ENCODE measurements at places on chromosomes 3 and 15.

DNA sequence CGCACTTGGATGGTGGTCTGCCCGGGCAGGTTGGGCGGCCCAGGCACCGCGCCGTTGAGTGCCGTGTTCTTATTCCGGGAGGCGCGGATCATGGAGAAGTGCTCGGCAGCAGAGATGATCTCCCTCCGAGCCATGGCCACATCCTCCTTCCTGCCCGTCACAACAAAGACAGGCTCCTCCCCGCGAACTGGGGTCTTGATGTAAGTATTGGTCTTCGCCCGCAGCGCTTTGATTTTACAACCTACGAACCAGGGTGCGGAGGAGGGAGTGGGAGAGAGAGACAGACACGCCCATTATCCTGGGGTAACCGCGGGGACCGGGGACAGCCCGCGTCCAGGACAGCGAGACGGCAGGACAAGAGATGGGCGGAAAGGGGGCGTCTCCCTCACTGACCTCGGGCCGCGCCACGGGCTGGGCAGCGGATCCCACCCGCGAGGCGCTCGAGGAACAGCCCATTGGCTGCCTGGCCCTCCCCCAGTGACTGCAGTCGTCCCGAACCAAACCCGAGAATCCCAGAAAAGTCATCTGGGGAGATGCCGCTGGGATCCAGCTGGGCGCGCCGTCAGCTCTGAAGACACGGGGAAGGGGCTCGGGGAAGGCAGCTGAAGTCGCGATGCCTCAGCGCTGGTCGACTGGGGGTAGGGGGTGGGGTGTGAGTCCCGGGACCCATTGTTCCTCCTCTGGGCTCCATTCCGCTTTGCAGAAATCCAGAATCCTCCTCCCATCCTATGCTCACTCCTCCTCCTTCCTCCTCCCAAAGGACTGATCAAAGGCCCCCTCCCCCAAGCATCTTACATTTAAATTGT is 1.2 kb downstream of the MEX3B start:
- DNase-seq = peak; percentile 57

GRCh38 chr3:112685420-112685819 is 44.5 kb upstream of the CCDC80 start:
- no peak for DNase-seq

- peak; percentile 23 for DNase-seq
Measured at GRCh38 chr3:159260049-159260662, 458.3 kb downstream of the MFSD1 start.

- DNase-seq = no peak
Measured at GRCh38 chr3:112672716-112673541, 32.0 kb upstream of the CCDC80 start.

DNA sequence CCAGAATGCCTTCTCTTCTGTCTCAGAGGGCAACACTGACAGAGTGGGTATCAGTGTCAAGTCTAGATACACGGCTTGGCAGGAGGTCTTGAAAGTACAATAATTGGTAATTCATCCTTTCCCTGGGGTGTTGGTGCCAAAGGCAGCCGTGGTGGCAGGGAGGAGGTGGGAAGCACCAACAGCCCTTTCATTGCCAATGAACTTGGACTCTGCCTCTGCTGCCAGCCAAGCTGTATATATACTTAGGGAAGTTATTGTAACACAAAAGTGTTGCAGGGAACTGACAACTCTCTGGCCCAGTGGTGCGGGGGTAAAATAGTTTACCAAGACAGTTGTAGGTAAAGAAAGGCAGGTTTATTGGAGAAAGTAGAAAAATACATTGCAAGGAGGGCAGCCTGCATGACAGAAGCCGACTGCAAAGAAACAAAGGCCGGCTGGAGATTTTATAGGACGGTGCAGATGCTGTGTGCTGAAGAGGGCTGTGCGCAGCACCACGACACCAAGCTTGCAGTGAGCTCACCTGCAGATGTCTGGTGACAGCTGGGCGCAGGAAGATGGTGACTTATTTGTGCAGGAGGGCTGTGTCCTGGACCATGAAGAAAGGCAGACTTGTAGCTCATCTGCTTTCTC is 4.0 kb upstream of the FAM3D start:
- DNase-seq = no peak

- DNase-seq = no peak
Measured at GRCh38 chr15:75090388-75090734, 67.0 kb downstream of the PPCDC start.

- DNase-seq = no peak
Measured at GRCh38 chr3:168678730-168679129, 583.0 kb upstream of the GOLIM4 start.

DNA sequence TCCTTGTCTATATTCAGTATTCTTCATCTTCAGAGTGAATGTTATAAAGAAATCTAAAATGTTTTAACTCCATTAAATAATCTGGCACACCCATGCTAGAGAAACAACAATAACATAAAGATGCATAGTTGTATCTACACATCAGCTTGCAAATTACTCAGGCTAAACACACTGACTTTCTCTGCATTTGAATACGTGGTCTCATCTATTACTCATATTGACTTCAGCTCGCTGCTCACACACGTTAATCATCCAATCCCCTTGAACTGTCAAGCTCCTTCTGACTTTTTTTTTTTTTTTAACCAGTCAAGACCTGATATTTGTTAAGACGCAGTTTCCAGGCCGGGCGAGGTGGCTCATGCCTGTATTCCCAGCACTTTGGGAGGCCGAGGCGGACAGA is 1137.3 kb upstream of the CADM2 start:
- DNase-seq = no peak

DNA sequence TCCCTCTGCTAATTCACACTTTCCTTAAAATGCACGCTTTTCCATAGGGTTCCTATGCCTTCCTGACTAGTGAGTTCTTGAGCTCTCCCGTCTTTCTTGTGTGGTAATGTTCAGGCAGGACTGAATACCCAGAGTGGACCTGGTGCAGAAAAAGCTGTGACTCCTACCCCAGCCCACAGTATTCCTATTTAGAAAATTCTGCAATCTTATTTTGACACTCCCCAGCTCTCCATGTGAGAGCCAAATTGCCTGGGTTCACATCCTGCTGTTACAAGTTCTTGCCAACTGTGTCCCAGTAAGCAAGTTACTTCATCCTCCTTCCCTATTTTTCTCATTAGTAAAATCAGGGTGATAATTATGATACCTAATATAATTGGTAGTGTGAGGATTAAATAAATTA is 290.8 kb upstream of the SLCO3A1 start:
- DNase-seq = no peak

DNA sequence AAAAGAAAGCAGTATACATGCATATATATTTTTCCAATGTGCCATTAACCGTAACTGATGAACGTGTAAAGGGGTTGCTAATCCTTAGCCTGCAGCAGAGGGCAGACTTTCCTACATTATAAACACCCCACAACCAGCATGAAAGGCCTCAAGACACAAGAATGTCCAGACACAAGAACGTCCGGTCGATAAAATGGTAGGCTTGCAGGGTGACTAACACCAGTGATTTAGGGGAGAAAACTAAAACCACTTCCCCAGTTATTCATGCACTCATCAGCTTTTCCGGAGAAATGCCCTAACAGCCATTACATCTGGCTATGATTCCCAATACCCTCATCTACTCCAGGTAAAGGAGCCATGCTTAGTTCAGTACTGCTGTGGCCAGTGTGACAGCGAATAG is 57.4 kb downstream of the LRTM1 start:
- peak; percentile 20 for DNase-seq

GRCh38 chr3:29335438-29335837 is 54.6 kb downstream of the RBMS3 start:
- peak; percentile 1 for DNase-seq

DNA sequence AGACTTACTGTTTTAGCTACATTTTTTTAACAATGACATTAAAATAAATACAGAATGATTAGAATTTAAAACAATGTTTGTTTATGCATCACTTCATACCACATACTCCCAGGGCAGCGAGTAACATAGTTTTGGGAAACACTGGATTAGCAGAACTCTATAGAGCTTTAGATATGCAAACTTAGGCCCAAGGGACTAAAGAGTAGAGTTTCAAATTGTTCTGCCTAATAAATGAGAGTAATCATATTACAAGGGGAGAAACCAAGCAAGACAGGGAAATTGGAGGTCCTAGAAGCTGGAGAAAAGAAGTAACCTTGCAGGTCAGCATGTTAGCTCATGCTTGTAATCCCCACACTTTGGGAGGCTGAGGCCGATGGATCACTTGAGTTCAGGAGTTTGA is 3.6 kb upstream of the DAZL start:
- no peak for DNase-seq

GRCh38 chr3:15476378-15476777 is 45.1 kb downstream of the COLQ start:
- DNase-seq = no peak

DNA sequence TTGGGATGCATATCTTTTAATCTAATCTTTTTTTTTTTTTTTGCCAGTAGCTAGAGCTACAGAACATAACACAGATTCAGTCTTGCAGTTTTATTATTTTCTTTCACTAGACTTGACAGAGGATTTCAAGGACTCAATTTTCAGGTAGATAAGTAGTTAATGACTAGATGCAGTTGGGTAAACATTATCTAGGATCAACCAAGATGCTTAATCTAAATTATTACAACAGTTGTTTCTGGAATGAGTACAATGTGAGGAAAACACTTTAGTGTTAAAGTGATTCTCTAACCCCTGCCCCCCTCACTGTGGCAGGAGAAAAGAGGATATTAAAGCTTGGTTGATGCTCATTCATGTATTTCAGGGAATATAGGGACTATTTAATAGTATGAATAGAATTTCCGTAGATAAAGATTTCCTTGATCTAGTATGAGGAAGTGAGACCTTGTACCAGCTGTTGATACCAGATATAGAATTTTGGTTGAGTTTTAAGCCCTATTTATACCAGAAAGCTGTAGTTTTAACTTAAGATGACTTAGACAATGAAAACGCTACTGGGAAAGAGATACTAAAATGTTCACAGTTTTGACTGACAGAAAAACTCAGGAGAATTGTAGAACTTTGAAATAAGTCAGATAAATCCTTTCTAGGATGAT is 389.0 kb upstream of the C2CD4B start:
- no peak for DNase-seq

DNA sequence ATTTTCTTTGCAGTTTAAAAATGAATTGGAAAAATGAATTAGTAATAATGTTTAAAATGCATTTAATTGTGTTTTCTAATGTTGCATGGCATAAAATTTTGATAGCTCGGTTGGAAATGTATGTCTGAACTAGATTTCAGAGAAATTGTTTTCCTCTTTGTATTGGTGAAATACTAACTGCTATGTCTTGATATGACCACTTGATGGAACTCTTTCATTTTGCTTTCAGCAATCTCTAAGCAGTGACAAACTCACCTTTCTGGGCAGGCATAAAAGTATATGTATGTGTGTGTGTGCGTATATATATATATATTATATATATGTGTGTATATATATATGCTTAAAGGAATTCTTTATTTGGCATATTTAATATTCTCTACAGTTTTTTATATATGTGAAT is 239.3 kb upstream of the ZNF717 start:
- DNase-seq = no peak

DNA sequence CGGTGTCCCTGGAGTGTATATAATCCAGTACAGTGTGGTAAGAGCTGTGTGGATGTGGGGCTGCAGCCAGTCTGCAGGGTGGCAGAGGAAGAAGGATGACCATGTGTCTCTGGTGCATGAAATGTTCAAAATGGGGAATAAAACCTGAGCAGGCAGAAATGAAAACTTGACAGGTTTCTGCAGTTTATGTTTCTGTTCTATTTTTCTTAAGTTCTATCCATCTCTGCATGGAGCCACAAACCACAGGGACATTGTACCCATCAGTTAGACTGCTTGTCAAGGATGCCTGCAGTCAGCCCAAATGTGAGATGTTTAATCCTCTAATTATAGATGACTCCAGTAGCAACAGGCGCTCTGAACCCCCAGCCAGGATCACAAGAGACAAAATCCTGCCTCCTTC is 216.7 kb downstream of the IL20RB start:
- no peak for DNase-seq

DNA sequence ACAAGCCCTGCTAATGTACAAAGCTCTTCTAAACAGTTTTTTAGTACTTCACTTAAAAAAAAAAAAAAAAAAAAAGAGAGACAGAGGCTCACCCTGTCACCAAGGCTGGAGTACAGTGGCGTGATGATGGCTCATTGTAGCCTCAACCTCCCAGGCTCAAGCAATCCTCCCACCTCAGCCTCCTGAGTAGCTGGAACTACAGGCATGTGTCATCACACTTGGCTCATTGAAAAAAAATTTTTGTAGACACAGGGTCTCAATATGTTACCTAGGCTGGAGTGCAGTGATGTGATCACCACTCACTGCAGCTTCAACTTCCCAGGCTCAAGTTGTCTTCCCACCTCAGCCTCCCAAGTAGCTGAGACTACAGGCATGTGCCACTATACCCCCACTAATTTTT is 47.6 kb upstream of the HEG1 start:
- DNase-seq = no peak

- no peak for DNase-seq
Measured at GRCh38 chr15:60704129-60704528, 225.2 kb upstream of the ICE2 start.

DNA sequence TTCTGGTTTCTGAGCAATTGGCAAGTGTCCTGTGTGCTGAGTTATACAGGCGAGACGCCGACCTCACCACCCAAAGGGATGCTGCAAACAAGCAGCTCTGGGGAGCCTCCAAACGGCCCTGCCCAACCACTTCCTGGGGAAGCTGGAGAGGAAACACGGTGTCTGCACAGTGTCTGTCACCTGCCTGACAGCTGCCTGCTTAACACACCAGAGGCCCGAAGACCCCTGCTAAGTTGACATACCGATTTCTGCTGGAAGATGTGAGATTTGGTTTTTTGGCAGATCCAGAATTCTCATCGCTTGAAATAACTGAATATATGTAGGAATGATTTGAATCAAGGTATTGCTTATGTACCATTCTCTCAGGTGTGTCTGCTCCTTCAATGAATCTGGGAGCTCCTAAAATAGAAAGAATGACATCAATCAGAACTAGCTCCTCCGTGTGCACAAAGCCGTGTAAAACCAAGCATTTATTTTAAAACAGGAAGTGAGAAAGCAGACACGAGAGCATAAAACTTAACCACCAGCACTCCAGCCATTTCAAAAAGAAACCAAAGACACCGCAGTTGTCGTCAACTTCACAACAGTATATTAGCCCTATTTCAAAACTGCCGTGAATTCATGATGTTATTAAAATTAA is 27.2 kb downstream of the LRRC2 start:
- DNase-seq = no peak

DNA sequence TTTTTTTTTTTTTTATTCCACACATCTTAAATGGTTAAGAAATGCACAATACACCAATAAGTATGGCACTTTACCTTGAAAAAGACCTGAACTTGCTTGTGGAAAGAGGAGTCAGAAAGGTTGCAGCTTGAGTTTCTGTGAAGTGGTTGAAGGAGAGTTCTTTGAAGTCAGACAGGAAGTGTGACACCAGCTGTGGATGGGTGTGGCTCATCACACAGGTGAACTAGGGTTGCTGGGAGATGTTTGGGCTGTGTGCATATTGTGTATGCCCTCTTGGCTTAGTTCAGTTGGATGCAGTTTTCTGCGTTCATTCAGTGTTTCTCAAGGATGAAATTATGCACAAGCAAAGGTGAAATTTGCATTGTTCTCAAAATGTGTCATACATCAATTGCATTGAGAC is 6.3 kb downstream of the AEN start:
- no peak for DNase-seq

GRCh38 chr3:195544634-195545033 is 1.5 kb upstream of the PPP1R2 start:
- DNase-seq = no peak

GRCh38 chr3:183301937-183302580 is 49.0 kb downstream of the B3GNT5 start:
- DNase-seq = no peak
